CD4-positive, alpha-beta memory T cell (primary cell): ENCODE measurements at places on chromosomes 16 and 17. TPM values are rescaled to one million over a fixed set of nuclear protein-coding genes. Genes with fewer than 3 reads are reported as not detected.

Gene DNAH17
- 0.78 TPM for total RNA-seq

Gene CES1
- 0.81 TPM for total RNA-seq

Gene HBQ1
- total RNA-seq = not detected

Gene ARMC7
- total RNA-seq = 20.0 TPM

Gene RNF43
- total RNA-seq = 1.2 TPM

Gene TAT
- total RNA-seq = not detected

- H3K27ac ChIP-seq = no peak overlapping the region
- DNase-seq = no peak
- H3K27me3 ChIP-seq = no peaks in the 10 kb centered on the region
- no peak overlapping the region for H3K4me3 ChIP-seq
- H3K4me1 ChIP-seq = no peaks in the 10 kb centered on the region
Measured at GRCh38 chr17:72976971-72977770, 115.3 kb downstream of the SLC39A11 start.

- no peak for DNase-seq
- no peak overlapping the region for H3K4me3 ChIP-seq
- no peak overlapping the region for H3K27ac ChIP-seq
- no peaks in the 10 kb centered on the region for H3K36me3 ChIP-seq
Measured at GRCh38 chr17:74115586-74115985, 87.9 kb upstream of the RPL38 start.

- DNase-seq = no peak
- no peak overlapping the region for H3K27ac ChIP-seq
- H3K4me3 ChIP-seq = no peak overlapping the region
- H3K27me3 ChIP-seq = no peaks in the 10 kb centered on the region
- H3K4me1 ChIP-seq = no peaks in the 10 kb centered on the region
Measured at GRCh38 chr16:75143941-75144340, 4.4 kb upstream of the ZFP1 start.

- no peaks in the 10 kb centered on the region for H3K36me3 ChIP-seq
- no peak overlapping the region for H3K4me3 ChIP-seq
- H3K27me3 ChIP-seq = no peaks in the 10 kb centered on the region
- H3K27ac ChIP-seq = no peak overlapping the region
- H3K4me1 ChIP-seq = peaks cover 15% of the 10 kb centered on the region
Measured at GRCh38 chr16:80570106-80570478, 29.3 kb downstream of the DYNLRB2 start.

DNA sequence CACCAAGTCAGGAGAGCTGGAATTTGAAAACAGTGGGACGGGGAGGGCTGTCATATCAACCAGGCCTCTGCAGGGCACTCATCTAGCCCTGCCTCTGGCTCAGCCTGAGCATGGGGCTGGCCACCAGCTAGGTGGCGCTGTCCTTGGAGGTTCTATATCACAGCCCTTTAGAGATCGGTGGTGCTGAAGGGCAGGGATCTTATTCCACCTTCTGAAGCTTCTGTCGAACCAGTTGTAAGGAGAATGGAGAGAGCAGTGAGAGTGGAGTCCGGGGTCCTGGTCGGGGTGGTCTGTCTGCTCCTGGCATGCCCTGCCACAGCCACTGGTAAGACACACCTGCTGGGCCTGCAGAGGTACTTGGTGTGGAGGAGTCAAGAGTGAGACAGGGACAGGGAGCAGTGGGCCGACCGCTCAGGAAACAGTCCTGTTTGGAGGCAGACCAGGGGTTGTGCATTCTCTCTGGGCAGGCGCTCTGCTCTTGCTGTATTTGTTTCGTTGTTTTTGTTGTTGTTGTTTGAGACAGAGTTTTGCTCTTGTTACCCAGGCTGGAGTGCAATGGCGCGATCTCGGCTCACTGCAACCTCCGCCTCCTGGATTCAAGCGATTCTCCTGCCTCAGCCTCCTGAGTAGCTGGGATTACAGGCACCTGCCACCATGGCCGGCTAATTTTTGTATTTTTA is at the start of gene CES3:
CES3 (plus strand) TSS at position 202 of the 680 bp plus-strand sequence; CDS start at position 244, 42 bp downstream.
- H3K4me3 ChIP-seq = no peak within 1 kb of the TSS
- DNase-seq = peak; percentile 36
- no peaks in the 10 kb centered on the region for H3K27me3 ChIP-seq
- H3K4me1 ChIP-seq = no peaks in the 10 kb centered on the region

DNA sequence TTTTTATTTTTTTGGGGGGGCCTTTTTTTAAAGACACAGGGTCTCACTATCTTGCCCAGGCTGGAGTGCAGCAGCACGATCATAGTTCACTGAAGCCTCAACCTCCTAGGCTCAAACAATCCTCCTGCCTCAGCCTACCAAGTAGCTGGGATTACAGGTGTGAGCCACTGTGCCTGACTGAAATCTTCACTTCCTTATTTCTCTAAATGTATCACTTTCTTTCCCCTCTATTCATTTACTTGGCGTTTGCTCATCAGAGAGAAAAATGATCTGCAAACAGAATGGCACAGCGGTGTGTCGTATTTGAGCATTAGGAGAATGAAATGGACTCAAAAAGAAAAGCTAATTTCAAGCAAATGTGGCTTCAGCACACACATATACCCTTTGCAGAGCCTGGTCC is 44.3 kb upstream of the CDH5 start:
- no peaks in the 10 kb centered on the region for H3K27me3 ChIP-seq
- DNase-seq = no peak
- H3K4me1 ChIP-seq = no peaks in the 10 kb centered on the region
- no peaks in the 10 kb centered on the region for H3K36me3 ChIP-seq
- H3K27ac ChIP-seq = no peak overlapping the region

- H3K4me1 ChIP-seq = no peaks in the 10 kb centered on the region
- H3K27ac ChIP-seq = no peak overlapping the region
- H3K27me3 ChIP-seq = no peaks in the 10 kb centered on the region
- DNase-seq = no peak
Measured at GRCh38 chr17:9062399-9062902, 41.1 kb downstream of the NTN1 start.

DNA sequence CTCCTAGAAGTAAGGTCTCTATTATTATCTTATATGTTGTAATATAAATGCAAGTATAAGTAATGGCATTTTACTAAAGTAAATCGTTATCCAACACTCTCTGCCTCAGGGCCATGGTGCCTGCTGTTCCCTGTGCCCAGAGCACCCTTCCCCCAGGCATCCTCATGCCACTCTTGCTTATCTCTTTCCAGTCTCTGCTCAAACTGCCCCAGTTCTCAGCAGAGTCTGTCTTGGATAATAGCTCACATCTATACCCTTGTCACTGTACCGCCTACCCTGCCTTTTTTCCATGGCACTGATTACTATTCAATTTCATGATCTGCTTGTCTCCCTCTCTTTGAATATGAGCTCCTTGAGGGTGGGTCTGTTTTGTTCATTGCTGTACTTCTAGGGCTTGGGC is 31.7 kb downstream of the CDH1 start:
- no peak overlapping the region for H3K27ac ChIP-seq
- no peaks in the 10 kb centered on the region for H3K27me3 ChIP-seq
- peaks cover 9% of the 10 kb centered on the region for H3K4me1 ChIP-seq
- H3K36me3 ChIP-seq = no peaks in the 10 kb centered on the region

- H3K4me3 ChIP-seq = no peak overlapping the region
- H3K36me3 ChIP-seq = no peaks in the 10 kb centered on the region
- H3K27me3 ChIP-seq = no peaks in the 10 kb centered on the region
- DNase-seq = no peak
Measured at GRCh38 chr16:78195797-78196196, 96.3 kb downstream of the WWOX start.

- no peaks in the 10 kb centered on the region for H3K27me3 ChIP-seq
- no peak for DNase-seq
- peaks cover 19% of the 10 kb centered on the region for H3K36me3 ChIP-seq
- H3K4me1 ChIP-seq = peaks cover 54% of the 10 kb centered on the region
- H3K4me3 ChIP-seq = peak overlapping the region; percentile 96
Measured at GRCh38 chr16:11852092-11852809, 909 bp upstream of the RSL1D1 start.

DNA sequence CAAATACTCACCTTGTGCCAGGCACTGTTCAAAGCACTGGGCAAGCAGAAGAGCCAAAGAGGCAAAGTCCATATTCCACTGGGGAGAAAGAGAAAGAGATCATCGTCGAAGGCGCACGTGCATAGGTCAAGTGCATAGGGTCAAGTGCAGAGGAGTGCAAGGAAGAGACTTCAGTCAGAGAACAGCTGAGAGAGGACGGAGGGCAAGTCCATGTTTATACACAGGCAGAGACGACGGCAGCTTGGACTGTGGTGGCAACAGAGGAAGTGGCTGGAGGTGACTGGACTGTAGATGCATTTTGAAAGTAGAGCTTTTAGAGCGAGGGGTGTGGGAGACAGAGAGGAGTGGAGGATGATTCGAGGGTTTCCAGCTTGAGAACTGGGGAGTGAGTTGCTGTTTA is 74.7 kb upstream of the SDK2 start:
- no peak for DNase-seq
- H3K4me1 ChIP-seq = peaks cover 37% of the 10 kb centered on the region
- no peaks in the 10 kb centered on the region for H3K36me3 ChIP-seq
- no peaks in the 10 kb centered on the region for H3K27me3 ChIP-seq

DNA sequence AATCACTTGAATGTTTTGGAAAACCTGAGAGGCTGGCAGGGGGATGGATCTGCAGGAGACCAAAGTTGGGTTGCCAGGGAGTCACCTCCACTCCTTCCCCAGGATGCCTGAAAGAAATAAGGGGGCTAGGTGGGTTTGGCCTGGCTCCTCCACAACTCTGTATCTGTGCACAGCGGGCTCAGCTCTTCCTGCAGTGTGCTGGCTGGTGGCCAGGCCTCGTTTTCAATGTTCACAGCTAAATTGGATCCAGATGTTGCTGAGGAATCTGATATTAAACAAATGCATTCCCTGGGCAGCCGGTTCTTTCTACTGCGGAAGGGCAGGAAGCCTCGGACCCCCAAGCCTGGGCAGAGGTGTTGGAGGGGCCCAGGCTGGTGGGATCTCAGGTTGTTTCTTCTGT is 106.2 kb downstream of the N4BP1 start:
- no peak overlapping the region for H3K4me3 ChIP-seq
- no peaks in the 10 kb centered on the region for H3K27me3 ChIP-seq
- no peaks in the 10 kb centered on the region for H3K36me3 ChIP-seq
- no peak for DNase-seq
- no peaks in the 10 kb centered on the region for H3K4me1 ChIP-seq
- H3K27ac ChIP-seq = no peak overlapping the region

GRCh38 chr16:89576153-89577054 is 846 bp downstream of the CPNE7 start:
- peaks cover 3% of the 10 kb centered on the region for H3K27me3 ChIP-seq
- H3K27ac ChIP-seq = no peak overlapping the region
- DNase-seq = no peak
- peaks cover 20% of the 10 kb centered on the region for H3K4me1 ChIP-seq
- no peaks in the 10 kb centered on the region for H3K36me3 ChIP-seq
- H3K4me3 ChIP-seq = no peak overlapping the region

DNA sequence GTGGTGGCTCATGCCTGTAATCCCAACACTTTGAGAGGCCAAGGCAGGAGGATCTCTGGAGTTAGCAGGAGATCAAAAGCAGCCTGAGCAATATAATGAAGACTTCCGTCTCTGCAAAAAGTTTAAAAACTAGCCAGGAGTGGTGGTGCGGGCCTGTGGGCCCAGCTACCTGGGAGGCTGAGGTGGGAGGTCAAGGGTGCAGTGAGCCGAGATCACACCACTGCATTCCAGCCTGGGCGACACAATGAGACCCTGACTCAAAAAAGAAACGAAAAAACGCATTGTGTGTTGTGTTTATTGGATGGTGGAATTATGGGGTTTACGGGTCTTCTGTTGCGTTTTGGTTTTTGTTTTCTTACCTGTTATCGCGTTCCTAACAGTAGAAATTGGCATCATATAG is 863 bp upstream of the DDX19A start:
- no peaks in the 10 kb centered on the region for H3K27me3 ChIP-seq
- H3K27ac ChIP-seq = peak overlapping the region; percentile 87
- peaks cover 24% of the 10 kb centered on the region for H3K4me1 ChIP-seq
- DNase-seq = no peak
- no peaks in the 10 kb centered on the region for H3K36me3 ChIP-seq

GRCh38 chr17:82974136-82974952 is 105.1 kb upstream of the METRNL start:
- DNase-seq = no peak
- H3K27me3 ChIP-seq = no peaks in the 10 kb centered on the region
- H3K36me3 ChIP-seq = no peaks in the 10 kb centered on the region
- no peak overlapping the region for H3K4me3 ChIP-seq
- no peak overlapping the region for H3K27ac ChIP-seq
- H3K4me1 ChIP-seq = peaks cover 18% of the 10 kb centered on the region

DNA sequence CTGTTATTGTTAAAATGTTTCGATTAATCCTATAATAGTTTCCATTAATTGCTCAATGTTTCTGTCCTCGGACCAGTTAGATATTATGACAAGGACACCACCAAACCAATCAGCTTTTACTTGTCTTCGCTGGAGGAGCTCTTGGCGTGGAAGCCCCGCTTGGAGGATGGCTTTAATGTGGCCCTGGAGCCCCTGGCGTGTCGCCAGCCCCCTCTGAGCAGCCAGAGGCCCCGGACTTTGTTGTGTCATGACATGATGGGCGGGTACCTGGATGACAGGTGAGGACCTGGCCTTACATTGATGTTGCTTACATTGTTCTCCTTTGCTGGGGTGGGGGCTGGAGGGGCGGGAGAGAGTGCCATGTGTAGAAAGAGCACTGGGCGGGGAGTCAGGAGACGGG is 3.0 kb downstream of the ENGASE start:
- no peak overlapping the region for H3K4me3 ChIP-seq
- H3K4me1 ChIP-seq = peaks cover 24% of the 10 kb centered on the region
- H3K27ac ChIP-seq = no peak overlapping the region

DNA sequence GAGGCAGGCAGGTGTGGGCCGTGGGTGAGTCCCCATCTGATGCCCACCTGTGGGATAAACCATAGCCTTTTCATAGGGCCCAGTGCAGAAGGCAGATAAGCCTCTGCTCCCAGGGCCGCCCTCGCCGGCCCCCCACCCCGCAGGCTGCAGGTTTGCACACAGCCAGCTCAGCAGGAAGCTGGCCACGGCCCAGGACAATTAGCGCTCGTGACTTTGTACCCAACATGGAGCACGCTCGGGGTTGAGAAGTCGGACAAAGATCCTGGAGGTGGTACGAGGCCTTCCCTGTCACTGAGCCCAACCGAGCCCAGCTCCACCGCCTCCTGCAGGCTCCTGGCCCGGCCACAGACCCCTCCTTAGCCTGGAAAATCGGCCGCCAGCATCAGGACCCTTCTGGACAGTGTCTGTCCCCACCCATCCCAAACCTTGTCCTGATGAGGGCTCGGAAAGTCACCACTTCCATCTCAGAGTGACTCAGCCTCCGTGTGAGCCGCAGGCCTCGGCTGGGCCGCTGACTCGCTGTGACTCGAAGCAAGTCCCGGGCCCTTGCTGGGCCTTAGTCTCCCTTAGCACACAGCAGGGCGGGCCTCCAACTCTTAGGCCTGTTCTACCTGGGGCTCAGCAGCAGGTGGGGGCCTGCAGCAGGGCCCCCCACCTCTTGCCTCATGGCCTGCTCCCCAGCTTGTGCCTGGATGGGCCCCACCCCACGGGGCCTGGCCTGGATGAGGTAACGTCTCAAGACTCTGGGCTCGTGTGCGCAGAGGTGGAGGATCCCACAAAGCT is 22.7 kb downstream of the FAM83G start:
- DNase-seq = peak; percentile 2
- H3K4me3 ChIP-seq = no peak overlapping the region
- no peak overlapping the region for H3K27ac ChIP-seq
- H3K27me3 ChIP-seq = no peaks in the 10 kb centered on the region
- peaks cover 4% of the 10 kb centered on the region for H3K36me3 ChIP-seq
- no peaks in the 10 kb centered on the region for H3K4me1 ChIP-seq
